ENCODE measurements at places on chromosomes 7 and 10.

DNA sequence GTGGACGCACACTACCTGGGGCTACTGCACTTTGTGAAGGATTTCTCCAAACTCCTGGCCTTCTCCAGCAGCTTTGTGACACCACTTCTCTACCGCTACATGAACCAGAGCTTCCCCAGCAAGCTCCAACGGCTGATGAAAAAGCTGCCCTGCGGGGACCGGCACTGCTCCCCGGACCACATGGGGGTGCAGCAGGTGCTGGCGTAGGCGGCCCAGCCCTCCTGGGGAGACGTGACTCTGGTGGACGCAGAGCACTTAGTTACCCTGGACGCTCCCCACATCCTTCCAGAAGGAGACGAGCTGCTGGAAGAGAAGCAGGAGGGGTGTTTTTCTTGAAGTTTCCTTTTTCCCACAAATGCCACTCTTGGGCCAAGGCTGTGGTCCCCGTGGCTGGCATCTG is 14.0 kb downstream of the GPR146 start:
- DNase-seq, result no peak

GRCh38 chr10:126225672-126226008 is 162.6 kb downstream of the ADAM12 start:
- DNase-seq, result no peak

GRCh38 chr10:119829429-119829828 is 43.2 kb downstream of the MCMBP start:
- DNase-seq, result no peak

DNA sequence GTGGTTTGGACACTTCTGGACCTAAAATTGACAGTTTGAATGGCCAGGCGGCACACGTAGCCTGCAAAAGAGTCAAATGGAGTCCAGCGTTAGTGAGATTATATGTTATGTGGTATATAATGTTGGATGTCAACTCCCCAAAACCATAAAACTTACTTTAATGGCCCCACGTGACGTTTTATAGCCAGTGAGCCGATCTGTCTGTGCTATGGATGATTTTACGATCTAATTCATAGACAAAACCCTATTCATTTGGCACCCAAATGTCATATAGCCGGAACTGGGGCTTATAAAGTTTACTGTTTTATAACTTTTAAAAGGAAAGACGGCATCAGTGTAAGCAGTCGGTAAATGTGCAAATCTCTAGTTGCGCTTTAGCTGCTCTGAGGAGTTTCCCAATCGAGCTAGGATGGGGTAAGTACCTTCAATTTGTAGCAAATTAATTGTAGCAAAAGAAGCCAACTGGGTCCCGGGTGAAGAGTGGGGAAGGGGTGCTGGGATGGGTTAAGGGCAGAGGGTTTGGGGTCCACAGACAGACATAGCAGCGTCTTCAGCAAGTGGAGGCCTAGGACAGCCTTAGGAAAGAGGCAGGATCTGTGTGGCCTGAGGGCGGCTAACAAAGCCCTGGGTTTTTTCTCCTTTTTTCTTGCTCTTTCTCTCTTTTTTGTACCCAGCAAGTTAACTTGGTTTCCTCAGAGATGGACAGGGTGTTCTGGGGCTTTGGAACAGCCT is 3.2 kb downstream of the HOXA5 start:
- no peak for DNase-seq

- DNase-seq, result no peak
Observed at GRCh38 chr10:76303682-76304316, 872.4 kb downstream of the LRMDA start.

- no peak for DNase-seq
Observed at GRCh38 chr7:136023134-136023869, 46.1 kb upstream of the MTPN start.

- DNase-seq, result no peak
Observed at GRCh38 chr10:99660662-99661376, 1.5 kb downstream of the ENTPD7 start.

DNA sequence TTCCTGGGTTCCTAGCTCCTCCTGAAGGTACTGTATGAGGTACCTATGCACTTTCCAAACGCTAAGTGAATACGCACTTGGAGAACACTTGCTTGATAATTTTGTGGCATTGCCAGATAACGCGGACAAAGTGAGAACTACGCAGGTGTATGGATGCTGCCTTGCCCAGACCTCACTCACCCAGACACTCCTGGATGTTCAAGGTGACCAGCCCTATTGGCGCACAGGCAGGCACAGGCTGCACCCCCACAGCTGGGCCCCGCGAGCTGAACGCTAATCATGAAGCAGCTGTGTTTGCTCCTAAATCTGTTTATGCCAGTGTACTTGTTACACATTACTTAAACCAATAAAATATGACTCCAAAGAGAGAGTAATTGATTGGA is 27.3 kb downstream of the DIP2C start:
- DNase-seq, result no peak

GRCh38 chr10:43265799-43266721 is 805 bp downstream of the RASGEF1A start:
- DNase-seq, result peak; percentile 22

GRCh38 chr7:104196161-104196560 is 11.7 kb downstream of the ORC5 start:
- DNase-seq, result no peak

GRCh38 chr10:74081192-74081803 is 69.3 kb downstream of the AP3M1 start:
- peak; percentile 16 for DNase-seq

DNA sequence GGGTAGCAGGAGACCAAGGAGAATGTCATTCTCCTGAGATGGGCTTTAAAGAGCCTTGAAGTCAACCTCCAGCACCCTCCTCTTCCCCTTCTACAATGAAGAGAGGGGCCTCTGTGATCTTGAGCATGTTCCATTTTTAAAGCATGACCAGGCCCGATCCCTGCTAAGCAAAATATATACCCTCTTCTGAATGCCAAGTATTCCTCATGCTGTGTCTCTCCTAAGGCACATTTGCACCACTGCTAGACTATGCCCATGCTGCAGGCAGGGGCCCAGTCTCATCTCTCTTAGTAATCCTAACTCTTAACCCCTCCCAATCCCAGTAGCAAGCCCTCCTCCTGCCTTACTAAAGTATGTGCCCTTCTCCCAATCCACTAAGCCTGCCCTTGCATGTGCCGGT is 18.4 kb downstream of the SORBS1 start:
- no peak for DNase-seq

GRCh38 chr7:22094413-22095342 is 149.0 kb upstream of the CDCA7L start:
- no peak for DNase-seq

DNA sequence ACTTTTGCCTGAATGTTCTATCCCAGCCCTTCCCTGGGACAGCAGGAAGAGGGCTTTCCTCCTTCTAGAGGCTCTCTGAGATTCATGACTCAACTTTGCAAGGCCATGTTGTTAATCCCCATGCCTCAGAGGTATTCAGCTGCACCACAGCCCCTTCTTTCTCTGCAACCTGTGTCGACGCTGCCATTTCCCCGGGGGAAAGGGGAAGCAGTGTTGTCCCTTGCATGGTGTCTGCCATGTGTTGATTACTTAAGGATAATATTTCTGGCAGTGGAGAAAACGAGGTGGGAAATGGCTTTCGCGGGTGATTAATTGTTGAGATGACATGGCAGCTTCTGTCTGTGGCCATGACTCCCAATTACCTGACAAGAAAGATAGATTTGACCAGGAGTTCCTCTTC is 133.1 kb downstream of the SORCS3 start:
- DNase-seq, result no peak

- DNase-seq, result no peak
Observed at GRCh38 chr7:93146472-93147141, 1.6 kb downstream of the SAMD9L start.

DNA sequence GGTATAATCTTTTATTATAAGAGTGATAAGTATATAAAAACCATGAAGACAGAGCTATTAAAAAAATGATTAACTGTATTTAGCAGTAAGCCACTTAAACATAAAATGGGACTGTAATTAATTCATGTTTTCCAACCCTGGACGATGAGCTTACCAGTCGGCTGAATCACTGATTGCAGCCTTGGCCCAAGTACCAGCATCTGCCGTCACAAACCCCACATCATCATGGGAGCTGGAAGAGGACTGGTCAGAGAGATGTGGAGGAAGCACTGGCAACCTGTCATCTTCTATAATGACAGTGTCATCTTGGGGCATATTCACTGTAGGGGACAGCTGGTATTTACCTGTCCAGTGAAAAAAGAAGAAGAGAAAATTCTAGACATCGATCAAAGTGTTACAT is 473.6 kb downstream of the PARD3 start:
- DNase-seq, result no peak

DNA sequence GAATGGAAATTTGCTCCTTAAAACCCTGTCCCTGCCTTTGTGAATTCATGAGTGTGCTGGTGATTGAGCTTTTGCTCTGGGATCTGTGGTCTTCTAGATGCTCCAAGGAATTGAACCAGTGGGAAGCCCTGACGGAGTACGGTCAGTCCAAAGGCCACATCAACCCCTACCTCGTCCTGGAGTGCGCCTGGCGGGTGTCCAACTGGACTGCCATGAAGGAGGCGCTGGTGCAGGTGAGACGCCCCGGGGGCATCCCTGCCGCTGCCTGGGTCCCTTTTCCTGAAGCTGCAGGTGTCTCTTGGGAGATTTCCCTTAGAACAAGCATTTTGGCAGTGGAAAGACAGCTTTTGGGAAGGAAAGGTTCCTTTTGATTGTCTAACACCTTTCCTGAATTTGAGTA is 100.3 kb downstream of the TRRAP start:
- no peak for DNase-seq

DNA sequence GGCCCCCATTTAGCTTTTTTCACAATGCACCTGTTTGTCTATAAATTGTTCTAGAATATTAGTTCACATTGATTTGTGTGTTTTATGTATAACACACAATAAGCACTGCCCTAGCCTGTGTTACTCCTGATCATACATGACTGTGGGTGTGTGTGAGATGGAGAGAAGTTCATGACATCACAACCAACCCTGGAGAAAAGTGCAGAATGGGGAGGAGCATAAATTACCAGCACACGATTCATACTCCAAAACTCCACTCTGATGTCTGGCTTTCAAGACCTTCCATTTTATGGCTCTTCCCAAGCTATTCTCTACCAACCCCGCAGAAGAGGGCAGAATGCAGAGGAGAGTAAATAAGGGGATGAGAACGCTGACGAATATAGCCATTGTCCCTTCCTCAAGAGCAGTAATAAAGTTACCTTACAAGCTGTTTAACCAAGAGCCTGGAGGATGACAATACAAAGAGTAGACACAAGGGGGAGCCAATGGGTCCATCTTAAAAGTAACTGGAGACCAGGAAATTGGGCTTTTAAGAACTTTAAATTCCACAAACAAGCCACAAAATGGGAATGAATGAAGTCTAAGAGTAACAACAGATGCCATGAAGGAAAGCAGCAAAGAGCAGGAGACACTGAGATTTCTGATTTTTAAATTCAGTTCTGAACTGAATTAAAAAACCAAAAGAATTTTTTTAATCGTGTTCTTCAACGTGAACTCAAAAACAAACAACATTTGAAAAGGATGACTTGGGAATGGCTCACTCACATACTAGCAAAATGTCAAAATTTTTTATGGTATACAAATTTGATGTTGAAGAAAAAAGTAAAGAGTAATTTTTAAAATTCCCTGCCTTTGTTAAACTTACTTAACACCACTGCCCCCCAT is 159.6 kb downstream of the PARD3 start:
- DNase-seq, result no peak

- DNase-seq, result no peak
Observed at GRCh38 chr7:158421361-158421760, 166.3 kb downstream of the PTPRN2 start.

- DNase-seq, result no peak
Observed at GRCh38 chr7:11171569-11172192, 198.0 kb downstream of the PHF14 start.

GRCh38 chr7:47421456-47421855 is 160.5 kb downstream of the TNS3 start:
- no peak for DNase-seq

DNA sequence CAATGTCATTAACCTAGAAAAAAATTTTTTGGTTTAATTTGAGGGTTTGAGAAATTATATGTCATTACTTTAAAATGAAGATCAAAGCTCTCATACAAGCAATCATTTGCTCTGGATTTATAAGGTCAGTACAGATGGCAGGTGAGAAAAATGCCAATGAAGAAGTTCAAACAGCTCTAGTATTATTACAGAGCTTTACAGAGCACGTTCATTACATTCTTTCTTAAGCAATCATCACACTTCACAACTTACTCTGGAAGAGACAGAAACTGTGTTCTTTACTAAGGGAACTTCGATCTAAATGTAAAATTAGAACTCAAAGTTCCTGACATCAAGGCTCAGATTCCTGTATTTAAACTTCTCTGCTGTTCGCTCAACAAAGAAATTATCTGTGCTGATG is 153.4 kb downstream of the ATE1 start:
- no peak for DNase-seq

DNA sequence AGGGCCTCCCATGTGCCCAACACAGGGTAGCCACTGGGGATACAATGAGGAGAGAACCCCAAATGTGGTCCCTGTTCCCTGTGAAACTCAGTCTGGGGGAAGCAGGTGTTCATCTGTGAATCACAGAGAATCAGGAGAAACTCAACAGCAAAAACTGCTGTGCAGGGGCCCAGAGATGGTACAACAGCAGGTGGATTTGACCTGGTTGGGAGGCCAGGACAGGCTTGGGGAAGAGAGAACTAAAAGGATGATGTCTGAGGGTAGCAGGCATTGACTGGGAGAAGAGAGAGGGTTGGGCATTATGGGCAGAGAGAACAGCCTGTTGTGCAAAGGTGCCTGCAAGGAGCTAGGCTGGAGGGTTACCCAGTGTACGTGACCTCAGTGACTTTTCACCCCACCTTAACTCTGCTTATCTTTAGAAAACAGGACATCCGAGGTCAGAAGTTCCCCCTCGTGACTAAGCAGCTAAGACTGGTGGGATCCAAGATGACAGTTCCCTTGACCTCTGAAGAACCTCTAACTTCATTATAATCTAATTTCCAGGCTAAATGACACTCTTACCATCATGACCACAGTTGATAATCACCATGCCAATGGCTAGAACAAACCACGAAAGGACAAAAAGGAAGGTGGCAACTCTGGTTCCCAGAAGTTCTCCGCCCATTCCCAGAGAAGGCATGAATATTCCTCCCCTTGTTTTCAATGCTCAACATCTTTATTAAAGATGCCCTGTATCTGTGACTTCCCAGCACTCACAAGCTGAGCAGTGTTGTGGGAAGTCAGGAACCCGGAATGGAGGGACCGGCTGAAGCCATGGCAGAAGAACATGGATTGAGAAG is 5.1 kb upstream of the ADAMTS14 start:
- DNase-seq, result no peak

GRCh38 chr10:100311298-100311697 is 18.7 kb downstream of the PKD2L1 start:
- DNase-seq, result no peak

DNA sequence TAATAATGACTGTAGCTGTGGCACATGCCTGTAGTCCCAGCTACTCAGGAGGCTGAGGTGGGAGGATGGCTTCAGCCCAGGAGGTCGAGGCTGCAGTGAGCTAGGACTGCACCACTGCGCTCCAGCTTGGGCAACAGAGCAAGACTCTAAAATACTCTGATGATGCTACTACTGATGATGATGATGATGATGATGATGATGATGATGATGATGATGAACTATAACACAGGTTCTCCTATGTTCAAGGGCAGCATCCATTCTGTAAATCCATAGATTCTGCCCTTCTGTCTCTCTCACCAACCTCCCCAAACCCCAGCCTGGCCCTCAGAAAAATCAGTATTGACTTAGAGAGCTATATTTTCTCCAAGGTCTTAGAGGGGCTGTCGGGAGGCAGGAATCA is 22.8 kb upstream of the EN2 start:
- DNase-seq, result no peak
